Stimulated activated CD8-positive, alpha-beta memory T cell treated with anti-CD3 and anti-CD28 coated beads, Interleukin-15, amount 100 ng/mL, for 4 hours (primary cell): ENCODE measurements at places on chromosomes 3 and 15.

DNA sequence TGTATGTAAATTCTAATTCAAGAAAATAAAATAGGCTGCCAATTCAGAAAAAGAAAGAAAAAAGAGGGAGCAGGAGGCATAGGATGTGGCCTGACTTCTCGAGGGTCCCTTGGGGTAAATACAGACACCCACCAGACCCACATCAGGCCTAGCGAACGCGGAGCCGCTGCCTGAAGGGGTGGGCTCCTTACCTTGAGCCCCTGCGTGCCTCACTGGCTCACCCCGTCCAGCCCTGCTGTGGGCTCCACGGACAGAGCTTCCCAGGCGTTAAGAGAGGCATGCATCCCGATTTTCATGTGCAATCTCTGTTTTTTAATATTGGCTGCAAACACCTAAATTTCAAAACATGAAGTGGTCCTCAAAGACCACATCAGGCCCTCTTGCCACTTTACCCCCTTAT is 257.8 kb downstream of the PLCL2 start:
- DNase-seq: no peak

DNA sequence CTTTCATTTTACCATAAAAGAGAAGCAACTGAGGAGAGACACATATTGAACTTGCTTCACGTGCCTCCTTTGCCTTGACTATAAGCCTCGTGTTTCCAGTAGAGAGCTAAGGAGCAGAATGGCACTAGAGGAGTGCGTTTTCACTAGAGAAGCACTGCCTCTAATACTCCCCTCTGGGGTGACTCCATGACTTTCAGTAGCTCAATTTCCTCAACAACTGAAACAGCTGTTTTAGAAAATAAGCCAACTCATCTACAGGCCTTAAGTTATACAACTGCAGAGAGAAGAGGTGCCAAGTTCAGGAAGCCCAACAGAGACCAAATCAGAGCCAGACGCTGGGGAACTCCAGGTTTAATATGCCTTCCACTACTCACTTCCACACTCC is 1.9 kb downstream of the UBP1 start:
- DNase-seq: no peak

- no peak for DNase-seq
These were observed 1.6 kb downstream of the GP9 start for GRCh38 chr3:129061888-129062834.

DNA sequence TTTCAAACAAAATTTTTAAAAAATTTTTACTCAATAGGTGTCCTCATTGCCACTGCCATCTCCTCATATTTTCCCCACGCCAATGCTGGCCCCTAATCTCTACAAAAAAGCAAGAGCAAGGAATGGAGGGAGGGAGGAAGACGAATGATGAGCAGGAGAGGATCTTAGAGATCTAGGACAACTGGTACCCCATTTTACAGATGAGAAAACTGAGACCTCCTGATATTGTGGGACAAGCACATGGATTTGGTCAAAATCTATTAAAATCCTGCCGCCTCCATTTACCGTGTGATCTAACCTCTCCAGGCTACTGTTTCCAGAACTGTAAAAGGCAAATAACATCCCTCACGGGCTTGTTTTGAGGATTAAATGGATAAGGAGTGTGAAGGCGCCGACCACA is 4.6 kb downstream of the HEG1 start:
- DNase-seq: no peak

DNA sequence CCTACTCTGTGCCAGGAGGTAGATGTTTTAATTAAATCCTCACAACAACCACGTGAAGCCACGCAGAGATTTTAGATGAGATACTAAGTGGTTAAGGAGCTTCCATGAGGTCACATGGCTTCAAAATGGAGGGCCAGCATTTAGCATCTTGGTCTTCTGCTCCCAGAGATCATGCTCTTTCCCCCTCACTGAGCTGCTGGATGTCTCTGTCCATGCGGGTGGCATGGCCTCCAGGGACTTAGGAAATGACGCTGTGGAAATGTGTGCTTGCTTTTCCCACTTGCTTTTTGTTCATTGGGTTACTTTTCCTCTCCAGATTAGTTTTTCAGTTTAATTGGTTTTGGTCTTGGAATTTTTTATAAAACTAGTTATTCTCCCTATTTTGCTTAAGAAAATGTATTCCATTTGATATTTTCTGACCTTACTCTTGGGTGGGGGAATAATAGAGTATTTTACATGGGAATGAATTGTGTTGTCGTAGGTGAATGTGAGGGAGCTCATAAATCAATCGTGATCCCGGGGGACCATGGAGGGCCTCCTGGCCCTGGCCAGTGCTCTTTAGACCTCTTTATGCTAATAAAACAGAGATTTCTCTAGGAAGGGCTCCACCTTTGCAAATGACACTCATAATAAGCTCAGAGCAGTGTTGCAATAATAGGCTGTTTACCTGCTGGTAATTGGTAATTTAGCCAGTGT is 376.0 kb upstream of the ONECUT1 start:
- DNase-seq: no peak

DNA sequence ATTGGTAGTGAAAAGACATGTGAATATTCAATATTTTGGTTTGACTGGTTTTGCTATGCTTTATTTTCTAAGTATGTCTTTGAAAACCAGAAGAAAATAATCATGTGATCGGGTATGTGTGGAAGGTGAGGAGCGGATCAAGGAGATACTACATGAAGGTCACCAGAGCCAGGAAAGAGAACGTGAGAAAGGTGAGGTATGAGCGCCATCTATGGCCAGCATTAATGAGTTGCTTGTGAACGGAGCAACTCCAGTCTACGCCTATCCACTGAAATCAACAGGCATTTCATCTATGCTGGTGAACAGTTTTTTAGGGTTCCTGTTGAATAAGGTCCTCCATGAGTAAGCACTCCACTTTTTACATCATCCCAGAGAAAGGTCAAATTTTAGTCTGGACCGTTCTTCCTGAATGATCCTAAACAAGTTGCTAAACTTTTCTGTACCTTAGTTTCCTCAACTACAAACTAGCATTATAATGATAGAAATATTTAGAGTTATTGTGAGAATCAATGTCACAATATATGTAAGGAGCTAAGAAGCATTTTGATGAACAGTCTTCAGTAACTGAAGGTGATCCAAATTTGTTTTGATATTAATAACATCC is 1435.2 kb upstream of the CADM2 start:
- no peak for DNase-seq

DNA sequence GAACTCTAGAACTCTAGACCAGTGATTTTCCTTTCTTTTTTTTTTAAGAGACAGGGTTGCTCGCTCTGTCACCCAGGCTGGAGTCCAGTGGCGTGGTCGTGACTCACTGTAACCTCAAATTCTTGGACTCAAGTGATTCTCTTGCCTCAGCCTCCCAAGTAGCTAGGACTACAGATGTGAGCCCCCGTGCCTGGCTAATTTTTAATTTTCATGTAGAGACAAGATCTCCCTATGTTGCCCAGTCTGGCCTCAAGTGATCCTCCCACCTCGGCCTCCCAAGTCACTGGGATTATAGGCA is 359.6 kb downstream of the SHQ1 start:
- no peak for DNase-seq

DNA sequence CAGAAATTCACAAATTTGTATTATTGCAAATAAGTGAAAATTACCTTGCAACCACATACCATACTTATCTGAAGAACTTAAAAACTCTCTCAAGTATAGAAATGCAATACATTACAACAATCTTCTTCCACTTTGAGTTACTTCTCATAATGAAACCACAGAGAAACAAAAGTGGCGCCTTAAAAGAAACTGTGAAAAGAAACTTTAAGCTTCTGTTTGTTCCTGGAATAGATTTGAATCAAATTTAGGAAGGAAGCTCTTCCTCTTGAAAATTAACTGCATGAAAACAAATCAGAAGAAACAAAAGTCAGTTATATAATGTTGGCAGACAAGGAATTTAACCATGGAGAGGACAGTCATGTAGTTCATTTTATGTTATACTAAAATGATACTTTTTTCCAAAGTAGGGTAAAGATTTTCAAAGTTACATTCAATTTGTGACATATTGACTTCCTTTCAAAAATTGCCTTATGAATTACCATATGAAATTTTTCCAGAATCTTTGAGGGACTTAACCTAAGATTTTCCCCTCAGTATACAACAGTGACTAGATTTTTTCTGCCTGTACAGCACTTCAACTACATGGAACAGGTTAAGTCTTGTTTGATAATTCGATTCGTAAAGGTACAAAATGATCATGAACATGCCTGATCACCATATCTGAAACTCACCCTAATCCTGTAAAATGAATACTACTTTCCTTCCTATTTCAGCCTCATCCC is 57.6 kb upstream of the TNFSF10 start:
- no peak for DNase-seq
